ENCODE measurements at places on chromosomes 4 and X.

GRCh38 chr4:156756118-156756517, 215.5 kb downstream of the PDGFC start:
- no peak for DNase-seq

DNA sequence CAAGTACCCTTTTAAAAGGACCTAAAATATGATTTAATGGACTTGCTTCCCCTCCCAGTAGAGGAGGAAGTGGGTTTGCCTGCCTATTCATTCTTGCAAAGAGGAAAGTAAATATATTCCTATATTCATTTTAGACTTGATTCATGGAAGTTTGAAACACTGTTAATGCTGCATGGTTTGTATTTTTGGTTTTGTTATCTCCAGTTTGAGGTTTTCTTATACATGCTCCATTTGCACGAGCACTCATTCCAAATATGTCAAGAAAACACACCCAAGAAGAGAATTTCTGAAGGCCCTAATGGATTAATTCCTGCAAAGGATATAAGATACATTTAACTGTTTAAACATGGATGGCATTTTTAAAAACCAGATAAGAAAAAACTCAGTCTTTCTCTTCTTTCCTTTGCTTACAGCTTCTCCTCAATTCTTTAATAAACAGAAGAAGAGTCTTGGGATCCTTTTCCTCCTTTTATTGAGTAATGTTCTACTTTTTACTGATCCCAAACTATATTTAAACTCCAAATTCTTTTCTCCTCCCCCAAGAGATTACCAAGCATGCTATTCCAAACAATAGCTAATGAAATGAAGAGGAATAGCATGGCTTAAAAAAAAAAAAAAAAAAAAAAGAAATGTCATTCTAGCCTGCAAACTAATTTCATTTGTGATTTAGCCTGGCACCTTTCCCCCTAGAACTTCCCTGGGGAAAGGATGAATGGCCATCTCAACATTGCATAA, 54.6 kb upstream of the LDB2 start:
- no peak for DNase-seq

DNA sequence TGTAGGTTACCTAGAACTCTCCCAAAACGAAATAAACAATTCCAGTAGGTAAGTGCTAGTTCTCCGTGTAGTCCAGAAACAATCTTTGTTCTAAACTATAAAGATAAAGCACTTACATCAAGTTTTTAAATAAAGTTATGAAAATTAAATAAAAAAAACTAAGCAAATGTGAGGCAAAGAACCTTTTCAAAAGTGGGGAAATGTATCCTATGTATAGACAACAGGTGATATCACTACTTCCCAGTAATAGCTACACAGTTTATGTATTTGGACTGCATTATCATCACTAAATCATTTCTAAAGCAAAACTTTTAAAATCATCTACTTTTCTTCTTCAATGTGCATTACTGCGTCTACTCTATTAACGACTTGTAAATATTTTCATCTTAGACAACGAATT, 2.0 kb downstream of the YTHDC1 start:
- no peak for DNase-seq

- DNase-seq = no peak
Measured at GRCh38 chr4:171794528-171794927, 18.7 kb upstream of the GALNTL6 start.

DNA sequence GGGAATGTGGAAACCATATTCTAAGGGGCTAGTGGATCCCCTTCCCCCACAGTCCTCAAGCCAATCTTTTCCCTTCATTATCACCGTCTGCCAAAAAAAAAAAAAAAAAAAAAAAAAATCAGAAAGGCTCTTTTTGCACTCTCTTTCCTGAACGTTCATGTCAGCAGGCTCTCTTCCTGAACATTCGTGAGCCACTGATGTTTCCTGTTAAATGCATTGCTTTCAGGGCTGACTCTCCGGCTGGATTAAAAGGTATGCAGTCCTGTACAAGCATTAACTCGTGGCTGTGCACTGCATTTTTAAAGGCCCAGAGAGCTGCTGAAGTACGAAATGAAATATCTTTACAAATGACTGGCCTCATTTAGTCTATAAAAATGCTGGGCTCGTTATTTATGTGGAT, 34.0 kb upstream of the TSPAN5 start:
- no peak for DNase-seq

- no peak for DNase-seq
Measured at GRCh38 chrX:46125111-46125510, 420.1 kb downstream of the ZNF674 start.

GRCh38 chr4:5398056-5398455, 310.3 kb downstream of the EVC2 start:
- DNase-seq = no peak

GRCh38 chr4:8688041-8688907, 95.7 kb downstream of the CPZ start:
- DNase-seq = peak; percentile 46

- DNase-seq = no peak
Measured at GRCh38 chrX:125786316-125786715, 379.8 kb downstream of the DCAF12L2 start.

GRCh38 chr4:137510557-137511265, 21.6 kb downstream of the PCDH18 start:
- DNase-seq = no peak

- no peak for DNase-seq
Measured at GRCh38 chr4:5133201-5133600, 81.9 kb downstream of the STK32B start.

DNA sequence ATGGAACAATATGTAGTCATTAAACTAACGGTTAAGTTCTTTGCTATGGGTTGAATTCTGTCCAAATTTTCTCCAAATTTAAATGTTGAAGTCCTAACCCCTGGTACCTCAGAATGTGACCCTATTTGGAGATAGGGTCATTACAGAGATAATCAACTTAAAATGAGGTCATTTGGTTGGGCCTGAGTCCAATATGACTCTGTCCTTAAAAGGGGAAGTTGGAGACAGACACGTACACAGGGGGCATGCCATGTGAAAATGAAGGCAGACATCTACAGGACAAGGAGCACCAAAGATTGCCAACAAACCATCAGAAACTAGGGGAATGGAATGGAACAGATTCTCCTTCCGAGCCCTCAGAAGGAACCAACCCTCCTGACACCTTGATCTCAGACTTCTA, 492.0 kb upstream of the FTHL17 start:
- DNase-seq = no peak

GRCh38 chr4:155903453-155903852, at the start of gene TDO2:
TDO2 (plus strand) TSS chr4:155903696; CDS start chr4:155903759, 63 bp downstream.
- no peak for DNase-seq

GRCh38 chr4:142846108-142846728, at the start of gene INPP4B:
INPP4B (minus strand) TSS chr4:142846301.
- peak; percentile 79 for DNase-seq

- no peak for DNase-seq
Measured at GRCh38 chr4:24674279-24674678, 89.9 kb upstream of the DHX15 start.

GRCh38 chr4:850323-850945, 24.5 kb upstream of the CPLX1 start:
- no peak for DNase-seq

- no peak for DNase-seq
Measured at GRCh38 chr4:83636930-83637329, 101.0 kb downstream of the GPAT3 start.

- peak; percentile 91 for DNase-seq
Measured at GRCh38 chrX:150525061-150525919, 43.1 kb upstream of the MTM1 start.

- DNase-seq = no peak
Measured at GRCh38 chrX:38618180-38618579, 56.8 kb downstream of the TSPAN7 start.

GRCh38 chr4:113059449-113060182, 10.2 kb downstream of the ANK2 start:
- DNase-seq = no peak

DNA sequence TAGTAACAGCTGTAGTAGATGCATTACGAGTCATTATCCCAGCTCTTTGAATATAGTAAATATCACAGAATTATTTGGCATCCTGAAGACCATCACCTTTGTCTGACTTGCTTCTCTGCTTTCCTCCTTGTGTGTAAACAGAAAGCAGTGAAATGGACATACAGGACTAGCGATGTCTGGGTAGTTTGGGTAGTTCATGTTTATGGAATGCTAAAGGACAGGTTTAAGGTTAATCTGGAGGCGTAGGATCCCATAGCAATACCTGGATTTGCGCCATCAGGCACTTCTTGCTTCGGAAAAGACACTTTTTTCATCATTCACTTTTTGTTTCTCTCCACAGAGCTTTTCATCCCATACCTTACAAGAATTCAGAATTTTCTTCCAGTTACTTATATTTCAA, 232.2 kb downstream of the GPAT3 start:
- no peak for DNase-seq

GRCh38 chr4:183335369-183335940, 13.2 kb upstream of the CLDN24 start:
- no peak for DNase-seq

DNA sequence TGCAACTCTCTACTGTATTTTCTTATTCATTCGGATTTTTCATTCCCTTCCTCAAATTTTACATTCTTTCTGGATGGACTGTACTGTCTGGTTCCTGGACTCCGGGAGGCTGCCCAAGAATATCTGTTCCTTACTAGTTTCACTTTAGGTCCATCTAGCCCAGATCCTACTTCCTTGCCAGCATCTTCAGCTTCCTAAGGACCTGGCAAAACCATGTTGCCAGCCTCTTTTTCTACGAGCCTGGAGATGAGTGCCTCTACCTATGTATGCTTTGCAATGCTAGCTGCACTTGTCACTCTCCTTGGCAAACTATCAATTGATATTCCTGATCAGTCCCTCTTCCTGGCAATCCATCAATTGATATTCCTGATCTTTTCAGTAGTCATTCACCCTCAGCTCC, 5.6 kb upstream of the LNX1 start:
- no peak for DNase-seq

- DNase-seq = no peak
Measured at GRCh38 chr4:26830033-26830432, 30.6 kb upstream of the STIM2 start.

GRCh38 chr4:140499391-140499790, 1.3 kb upstream of the MGAT4D start:
- no peak for DNase-seq

GRCh38 chr4:181698221-181698620, 545.0 kb upstream of the TENM3 start:
- DNase-seq = no peak

- no peak for DNase-seq
Measured at GRCh38 chrX:39242187-39242586, 440.9 kb downstream of the MID1IP1 start.

GRCh38 chrX:11577603-11578002, 88.1 kb downstream of the ARHGAP6 start:
- no peak for DNase-seq

GRCh38 chrX:2484721-2485648, 15.8 kb downstream of the DHRSX start:
- DNase-seq = peak; percentile 33

DNA sequence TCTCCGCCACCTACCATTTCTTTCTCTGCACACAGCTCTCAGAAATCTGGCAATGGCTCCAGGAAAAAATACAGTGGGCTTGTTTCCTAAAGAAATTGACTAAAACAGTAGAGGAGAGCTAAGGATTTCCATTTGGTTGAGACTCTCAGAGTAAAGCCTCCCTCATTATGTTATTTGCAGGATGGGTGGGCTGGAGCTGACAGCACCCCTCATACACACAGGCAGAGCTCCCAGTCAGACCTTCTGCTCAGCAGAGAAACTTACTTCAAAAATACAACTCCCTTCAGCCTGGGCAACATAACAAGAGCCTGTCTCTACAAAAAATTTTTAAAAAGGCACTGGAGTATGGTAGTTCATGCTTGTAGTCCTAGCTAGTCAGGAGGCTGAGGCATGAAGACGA, 44.9 kb downstream of the ENPEP start:
- DNase-seq = no peak

GRCh38 chr4:83361416-83362103, 26.9 kb upstream of the HPSE start:
- no peak for DNase-seq

DNA sequence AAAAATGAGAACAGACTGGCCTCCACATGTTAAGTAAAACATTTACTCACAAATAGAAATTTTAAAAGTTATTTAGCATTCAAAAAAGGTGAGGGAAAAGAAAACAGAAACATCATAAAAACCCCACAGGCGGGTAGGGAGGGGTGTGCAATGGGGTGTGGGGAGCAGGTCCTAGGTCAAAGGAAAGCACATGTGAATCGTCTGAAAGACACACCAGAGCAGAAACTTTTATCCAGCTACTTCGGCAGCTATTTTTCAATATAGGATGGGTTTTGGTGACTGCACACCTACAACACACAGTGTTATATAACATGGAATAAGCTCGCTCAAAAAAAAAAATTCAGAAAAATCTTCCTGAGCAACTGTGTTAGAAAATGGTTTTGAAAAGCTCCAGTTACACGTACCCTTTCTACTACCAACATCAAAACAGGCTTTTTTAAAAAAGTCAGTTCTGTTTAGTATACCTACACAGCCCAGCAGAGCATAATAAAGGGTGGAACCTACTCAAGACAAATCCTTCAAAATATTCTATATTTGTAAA, 1.6 kb downstream of the OTUD4 start:
- DNase-seq = no peak

DNA sequence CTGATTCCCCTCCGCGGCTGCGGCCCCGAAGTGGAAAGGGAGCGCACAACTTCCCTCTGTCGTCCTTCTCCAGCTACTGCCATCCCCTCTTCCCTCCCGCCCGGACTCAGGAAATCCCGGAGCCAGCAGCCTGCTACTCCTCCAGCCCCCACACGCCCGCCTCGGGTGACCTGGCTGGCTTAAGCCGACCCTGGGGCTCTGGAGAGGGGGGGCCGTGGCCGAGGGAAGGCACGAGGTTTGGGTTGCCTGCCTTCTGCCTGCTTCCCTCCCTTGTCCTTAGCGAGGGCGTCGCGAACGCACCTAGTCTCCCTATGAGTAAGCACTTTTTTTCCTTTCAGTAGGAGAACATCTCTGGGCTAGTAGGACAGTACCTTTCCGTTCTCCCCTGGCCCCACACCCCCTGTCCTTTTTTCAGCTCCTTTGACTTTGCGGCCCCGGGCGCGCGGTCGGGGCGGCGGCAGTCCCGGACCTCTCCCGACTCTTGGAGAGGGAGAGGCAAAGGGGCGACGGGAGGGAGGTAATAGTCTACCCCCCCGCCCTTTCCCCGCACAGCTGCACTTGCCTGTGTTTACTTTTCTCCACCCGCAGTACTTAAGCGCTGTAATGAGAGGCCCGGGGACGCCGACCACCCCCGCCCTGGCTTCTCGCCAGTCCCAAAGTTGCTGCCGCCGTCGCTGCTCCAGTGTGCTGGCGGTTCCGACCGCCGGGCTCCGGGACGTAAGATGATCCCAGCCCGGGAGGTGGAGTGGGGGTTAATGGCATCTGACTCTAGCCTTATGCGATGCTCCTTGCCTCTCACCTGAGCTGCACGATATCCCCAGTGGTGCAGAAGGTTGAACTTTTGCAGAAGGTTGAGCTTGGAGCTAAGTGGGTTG, 868 bp downstream of the PLS3 start:
- peak; percentile 82 for DNase-seq

DNA sequence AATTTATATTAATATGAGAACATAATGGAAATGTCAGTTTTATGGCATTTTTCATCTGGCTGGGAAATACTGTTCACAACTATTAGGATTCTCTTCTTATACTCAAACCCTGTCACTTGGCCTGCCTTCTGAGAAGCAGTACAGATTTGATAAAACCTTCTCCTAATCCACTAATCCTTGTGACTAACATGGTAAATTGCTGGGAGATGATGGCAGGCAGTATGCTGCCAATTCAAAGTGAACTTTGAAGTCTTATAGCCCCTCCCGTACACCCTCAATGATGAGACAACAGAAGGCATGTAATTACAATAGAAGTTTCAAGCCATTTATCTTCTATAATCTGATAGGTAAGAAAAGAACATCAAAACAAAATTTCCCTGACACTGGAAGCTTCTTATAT, 36.9 kb downstream of the PAQR3 start:
- DNase-seq = no peak

GRCh38 chrX:15207994-15208393, 61.9 kb downstream of the ASB9 start:
- DNase-seq = no peak
